Stimulated activated CD8-positive, alpha-beta memory T cell treated with anti-CD3 and anti-CD28 coated beads, Interleukin-4, amount 100 ng/mL, for 4 hours (primary cell): ENCODE measurements at places on chromosomes 4 and X.
A peak's percentile ranks its signal among the peaks of the same experiment; 100 is the strongest.

DNA sequence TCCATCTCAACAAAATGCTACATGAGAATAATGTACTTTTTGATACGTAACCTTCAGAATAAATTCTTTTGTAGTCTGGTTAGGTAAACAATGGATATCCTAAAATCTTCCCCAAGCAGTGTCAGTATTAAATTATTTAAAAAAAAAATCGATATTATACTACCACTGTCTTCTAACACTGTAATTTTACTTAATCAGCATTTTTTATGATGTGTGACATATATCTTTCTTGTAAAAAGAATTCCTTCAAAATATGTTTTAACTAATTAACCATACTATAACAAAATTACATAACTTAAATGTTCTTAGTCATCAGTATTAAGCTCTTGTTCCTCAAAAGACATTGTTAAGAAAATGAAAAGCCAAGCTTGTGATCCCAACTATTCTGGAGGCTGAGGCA lies 12.5 kb downstream of the OTUD4 start:
- no peak for DNase-seq

DNA sequence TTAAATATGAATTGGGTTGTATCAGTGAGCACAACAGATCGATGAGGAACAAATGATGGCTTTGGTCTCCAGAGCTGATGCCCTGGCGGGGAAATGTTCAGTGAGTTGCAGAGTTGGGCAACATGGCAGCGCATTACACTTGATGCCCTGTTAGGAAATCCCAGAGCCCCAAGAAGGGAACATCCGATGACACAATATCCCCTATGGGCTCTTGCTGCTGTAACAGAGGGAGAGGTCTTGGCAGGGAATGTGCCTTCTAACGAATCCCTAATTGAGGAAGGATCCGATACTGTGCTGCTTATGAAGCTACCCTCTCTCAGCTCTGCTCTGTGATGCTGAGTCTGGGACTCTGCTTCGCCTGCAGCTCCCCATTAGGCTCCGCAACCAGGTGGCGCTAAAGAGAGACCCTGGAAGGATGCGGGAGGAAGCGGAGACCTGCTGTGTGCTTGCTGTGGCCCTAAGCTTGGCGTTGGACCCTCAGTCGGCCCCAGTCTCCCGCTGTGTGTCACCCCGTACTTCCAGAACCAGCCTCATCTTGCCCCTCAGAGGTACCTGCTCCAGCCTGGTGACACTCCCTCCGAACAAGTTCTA lies 38.9 kb downstream of the PDHA1 start:
- DNase-seq, result no peak

- DNase-seq, result no peak
Observed at GRCh38 chr4:54499308-54500074, 158.3 kb upstream of the KIT start.

GRCh38 chr4:48483777-48484493 lies 792 bp downstream of the SLC10A4 start:
- DNase-seq, result no peak

DNA sequence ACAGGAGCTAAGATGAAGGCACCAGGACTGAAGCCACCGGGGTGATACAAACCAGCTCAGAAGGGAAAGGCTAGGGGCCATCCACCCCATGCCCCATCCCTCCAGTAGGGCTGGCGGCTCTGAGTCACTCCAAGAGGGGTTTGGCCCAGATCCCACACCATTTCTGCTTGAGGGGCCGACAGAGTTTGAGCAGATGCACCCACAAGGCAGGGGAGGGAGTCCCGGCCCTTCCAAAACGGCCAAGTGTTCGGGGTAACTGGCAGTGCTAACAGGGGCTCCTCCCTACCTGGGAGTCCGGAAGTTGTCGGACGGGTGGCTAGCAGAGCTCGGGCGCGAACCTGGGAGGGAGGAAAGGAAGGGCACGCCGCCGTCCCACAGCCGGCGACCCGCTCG lies 412 bp downstream of the SLC10A3 start:
- DNase-seq, result no peak

DNA sequence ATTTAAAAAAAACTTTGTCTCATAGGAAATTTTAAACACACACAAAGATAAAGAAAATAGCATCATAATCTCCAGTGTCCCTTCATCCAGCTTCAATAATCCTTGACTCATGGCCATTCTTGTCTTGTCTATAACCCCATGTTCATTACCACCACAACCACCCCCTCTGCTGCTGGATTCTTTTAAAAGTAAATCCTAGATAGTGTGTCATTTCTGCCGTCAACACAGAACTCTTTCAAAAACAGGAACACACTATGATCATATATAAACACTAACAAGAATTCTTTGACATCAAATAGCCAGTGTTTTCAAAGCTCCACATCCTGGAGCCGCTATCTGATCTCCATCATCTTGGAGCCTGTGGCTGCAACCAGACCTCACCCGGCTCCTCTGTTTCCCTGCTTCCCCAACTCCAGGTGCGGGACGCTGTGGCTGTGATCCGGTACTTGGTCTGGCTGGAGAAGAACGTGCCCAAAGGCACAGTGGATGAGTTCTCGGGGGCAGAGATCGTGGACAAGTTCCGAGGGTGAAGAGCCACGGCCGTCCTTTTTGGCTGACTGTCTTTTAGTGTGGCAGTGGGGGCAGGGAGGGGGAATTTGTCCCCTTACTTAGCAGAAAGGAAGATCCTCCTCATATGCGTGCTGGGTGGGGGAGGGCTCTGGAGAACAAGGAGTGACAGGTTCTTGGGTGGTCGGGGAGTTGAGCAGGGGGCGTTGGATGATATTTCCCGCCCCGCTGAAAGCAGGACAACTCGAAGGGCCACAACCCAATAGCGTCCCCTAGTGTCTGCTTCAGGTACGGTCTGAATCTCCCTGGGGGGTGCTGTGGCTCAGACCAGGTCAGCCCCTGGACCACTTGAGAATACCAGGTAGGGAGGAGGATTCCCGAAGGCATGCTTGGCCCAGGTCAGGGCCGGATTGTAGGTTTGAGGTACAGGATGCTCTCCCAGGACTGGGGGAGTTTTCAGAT lies 15.6 kb downstream of the XPNPEP2 start:
- no peak for DNase-seq

DNA sequence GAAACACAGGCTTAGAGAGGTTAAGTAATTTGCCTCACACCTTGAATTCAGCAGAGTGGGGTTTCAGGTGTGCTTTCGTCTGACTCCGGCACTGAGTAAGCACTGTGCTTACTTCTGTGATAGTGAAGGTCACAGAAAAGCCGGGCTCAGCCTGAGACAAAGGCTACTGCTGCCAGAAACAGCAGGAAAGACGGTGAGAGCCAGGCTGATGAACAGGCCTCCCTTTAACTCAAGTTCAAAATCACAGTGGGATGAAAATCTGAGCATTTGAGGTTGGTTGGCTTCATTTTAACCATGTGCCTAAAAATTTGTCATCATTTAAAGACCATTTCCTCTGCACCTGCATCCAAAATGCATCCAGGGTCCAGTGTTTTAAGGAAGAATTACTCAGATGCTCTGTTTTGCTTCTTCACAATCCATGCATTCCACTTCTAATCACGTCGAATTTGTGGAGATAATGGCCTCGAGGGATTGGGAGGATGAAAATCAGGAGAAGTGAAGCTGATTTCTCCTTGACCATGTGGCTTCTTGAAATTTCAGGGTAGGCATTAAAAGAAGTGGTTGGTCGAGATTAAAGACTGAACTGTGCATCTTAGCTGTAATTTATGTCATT lies 121.2 kb upstream of the LNX1 start:
- DNase-seq, result no peak

GRCh38 chr4:143234153-143234552 lies 49.4 kb downstream of the USP38 start:
- no peak for DNase-seq

DNA sequence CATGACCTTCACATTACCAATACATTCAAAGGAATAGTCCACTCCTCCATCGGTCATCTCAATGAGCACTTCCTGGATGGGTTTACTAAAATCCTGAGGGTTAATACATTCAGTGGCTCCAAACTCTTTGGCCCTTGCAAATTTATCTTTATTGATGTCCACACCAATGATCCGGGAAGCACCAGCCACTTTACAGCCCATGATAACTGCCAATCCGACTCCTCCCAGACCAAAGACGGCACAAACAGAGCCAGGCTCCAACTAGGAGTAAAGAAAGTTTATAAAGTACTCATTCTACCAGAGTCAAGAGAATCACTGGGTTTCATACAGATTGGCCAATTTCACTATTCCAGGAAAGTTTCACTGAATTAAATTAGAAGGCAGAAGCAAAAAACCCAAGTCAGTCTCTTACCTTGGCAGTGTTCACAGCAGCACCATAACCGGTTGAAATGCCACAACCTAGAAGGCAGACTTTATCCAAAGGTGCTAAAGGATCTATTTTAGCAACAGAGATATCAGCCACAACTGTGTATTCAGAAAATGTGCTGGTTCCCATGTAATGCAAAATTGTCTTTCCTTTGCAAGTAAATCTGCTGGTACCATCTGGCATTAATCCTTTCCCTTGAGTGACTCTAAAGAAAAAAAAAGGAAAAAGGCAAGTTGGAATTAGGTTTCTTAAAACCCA lies 12.2 kb downstream of the ADH5 start:
- DNase-seq, result no peak

GRCh38 chr4:74410272-74410671 lies 34.7 kb upstream of the AREG start:
- no peak for DNase-seq

DNA sequence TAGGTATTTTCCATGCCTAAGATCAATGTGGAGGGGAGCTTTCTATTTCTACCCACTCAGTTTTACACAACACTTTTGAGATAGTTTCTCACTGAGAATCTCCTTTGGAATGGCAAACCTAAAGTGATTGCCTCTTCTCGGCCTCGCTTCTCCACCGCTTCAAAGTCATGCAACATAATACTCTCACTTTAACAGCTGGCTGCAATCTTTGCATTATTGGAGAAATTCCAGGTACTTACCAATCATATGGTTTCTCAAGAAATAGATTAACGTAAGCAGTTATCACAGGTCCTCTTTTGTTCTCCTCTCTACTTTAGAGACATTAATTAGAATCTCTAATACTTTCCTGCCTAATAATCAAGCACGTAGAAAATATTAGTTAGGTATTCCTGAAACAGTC lies 3.7 kb upstream of the IL13RA2 start:
- DNase-seq, result no peak

DNA sequence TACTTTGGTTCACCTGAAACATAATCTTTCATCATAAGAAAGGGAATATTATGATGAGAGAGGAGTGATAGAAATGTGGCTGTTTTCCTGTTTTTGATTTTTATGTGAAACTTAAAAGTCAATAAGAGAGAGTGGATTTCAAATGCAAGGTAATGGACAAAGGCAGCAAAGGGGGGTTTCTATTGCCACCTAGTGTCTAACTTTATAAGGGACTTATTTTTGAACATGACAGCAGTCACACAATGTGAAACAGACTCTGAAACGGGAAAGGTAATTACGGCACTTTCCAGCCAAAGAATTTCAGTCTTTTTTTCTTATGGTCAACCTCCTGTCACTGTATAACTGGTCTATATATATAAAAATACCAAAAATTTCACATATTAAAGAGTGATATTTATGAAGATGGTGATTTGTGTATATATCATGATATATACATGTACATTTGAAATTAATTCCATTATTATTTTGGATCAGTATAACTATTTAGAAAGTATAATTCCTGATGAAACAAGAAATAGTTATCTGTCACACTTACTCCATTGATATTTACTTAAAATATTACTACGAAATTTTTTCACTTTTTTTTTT lies 127.1 kb downstream of the FBXO8 start:
- no peak for DNase-seq

GRCh38 chrX:154430916-154431315 lies 2.4 kb downstream of the ATP6AP1 start:
- no peak for DNase-seq

DNA sequence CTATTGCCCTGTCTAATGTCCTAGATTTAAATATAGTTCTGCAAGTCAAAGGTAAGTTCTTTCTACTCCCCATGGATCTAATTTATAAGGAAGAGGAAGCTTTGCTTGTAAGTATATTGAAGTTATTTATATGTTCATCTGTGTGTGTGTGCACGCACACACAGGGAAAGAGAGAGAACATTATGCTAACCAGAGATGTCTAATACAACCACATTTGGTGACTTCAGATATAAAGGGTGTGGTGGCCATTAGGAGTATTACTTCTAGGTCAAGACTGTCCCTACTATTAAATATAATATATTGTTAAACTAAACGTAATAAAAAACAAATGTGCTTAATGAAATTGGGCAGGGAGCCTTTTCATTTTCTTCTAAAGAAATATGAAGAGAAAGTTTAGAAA lies 4.1 kb downstream of the DCK start:
- no peak for DNase-seq

- DNase-seq, result no peak
Observed at GRCh38 chrX:153689654-153690465, 2.1 kb downstream of the SLC6A8 start.

- DNase-seq, result no peak
Observed at GRCh38 chr4:74230902-74231499, 73.1 kb downstream of the MTHFD2L start.

DNA sequence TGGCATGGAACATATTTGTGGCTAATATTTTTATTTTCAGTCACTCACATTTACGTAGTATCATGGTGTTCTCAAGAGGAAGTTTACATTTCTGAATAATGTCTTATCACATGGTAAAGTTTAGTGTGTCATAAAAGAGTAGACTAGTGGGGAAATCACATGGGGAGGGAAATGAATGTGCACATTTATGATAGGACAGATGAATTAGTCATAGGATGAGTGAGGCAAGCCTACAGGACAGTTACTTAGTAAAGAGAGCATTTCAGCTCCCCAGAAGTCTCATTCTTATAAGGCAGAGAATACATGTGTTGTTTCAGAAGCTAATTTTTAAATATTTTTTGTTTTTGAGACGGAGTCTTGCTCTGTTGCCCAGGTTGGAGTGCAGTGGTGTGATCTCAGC lies 6.2 kb downstream of the GK start:
- no peak for DNase-seq

GRCh38 chr4:98544141-98544817 lies 114.1 kb downstream of the TSPAN5 start:
- no peak for DNase-seq

- no peak for DNase-seq
Observed at GRCh38 chrX:109840585-109840984, 107.5 kb upstream of the ACSL4 start.

GRCh38 chrX:74450803-74451449 lies 29.6 kb downstream of the SLC16A2 start:
- DNase-seq, result no peak

DNA sequence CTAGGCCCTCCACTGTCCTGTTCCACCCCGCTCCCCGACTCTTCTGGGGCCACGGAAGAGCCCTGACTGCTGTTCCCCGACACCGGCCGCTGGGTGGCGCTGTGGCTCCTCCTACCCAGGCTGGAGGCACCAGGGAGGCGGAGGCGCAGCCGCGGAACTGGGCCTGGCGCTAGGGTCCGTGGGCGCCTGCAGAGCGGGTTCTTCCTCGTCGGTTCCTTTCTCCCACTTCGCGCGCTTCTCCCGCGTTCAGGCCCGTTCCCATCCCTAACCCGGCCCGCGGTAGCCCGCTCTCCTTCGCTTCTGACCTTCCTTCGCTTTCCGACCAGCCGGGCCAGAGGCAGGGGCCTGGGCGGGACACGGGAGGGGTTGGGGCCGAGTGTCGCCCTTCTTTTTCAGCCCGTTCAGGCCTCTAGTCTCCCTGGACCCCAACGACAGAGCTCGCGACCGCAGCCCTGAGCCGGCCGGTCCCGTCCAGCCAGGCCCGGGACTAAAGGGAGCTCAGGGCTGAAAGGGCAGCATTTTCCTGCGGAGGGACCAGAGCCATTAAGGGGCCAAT lies 34.3 kb downstream of the NALF2 start:
- DNase-seq, result peak; percentile 54
